ENCODE measurements at places on chromosomes 16 and 17. TPM values are rescaled to one million over a fixed set of nuclear protein-coding genes. Genes with fewer than 3 reads are reported as not detected.

Gene CCL7
- not detected for total RNA-seq

Gene SHISA9
- total RNA-seq: 0.45 TPM

- no peak for DNase-seq
- H3K4me3 ChIP-seq: no peak overlapping the region
- H3K36me3 ChIP-seq: no peaks in the 10 kb centered on the region
- no peak overlapping the region for H3K27ac ChIP-seq
- H3K4me1 ChIP-seq: no peaks in the 10 kb centered on the region
Measured at GRCh38 chr16:24523569-24523968, 15.8 kb upstream of the RBBP6 start.

- no peaks in the 10 kb centered on the region for H3K36me3 ChIP-seq
- H3K4me3 ChIP-seq: no peak overlapping the region
- no peak for DNase-seq
Measured at GRCh38 chr16:51298800-51299199, 147.7 kb upstream of the SALL1 start.

- DNase-seq: no peak
- no peak overlapping the region for H3K4me3 ChIP-seq
- no peaks in the 10 kb centered on the region for H3K36me3 ChIP-seq
- H3K27ac ChIP-seq: no peak overlapping the region
Measured at GRCh38 chr17:56320443-56320842, 167.2 kb downstream of the ANKFN1 start.

GRCh38 chr17:16439811-16440351 is 24.5 kb downstream of the TRPV2 start:
- peak overlapping the region; percentile 93 for H3K27ac ChIP-seq
- peaks cover 40% of the 10 kb centered on the region for H3K36me3 ChIP-seq
